ENCODE measurements at places on chromosomes 5 and 9. TPM values are rescaled to one million over a fixed set of nuclear protein-coding genes. Genes with fewer than 3 reads are reported as not detected.

The CATSPER3 gene
- 0.15 TPM for total RNA-seq

The DEPDC1B gene
- 15.4 TPM for total RNA-seq

The PCDHB13 gene
- total RNA-seq = 0.06 TPM

The ZDHHC11 gene
- total RNA-seq = 15.8 TPM

The DIRAS2 gene
- total RNA-seq = not detected

The EPB41L4A gene
- 2.5 TPM for total RNA-seq

The PRR7 gene
- 13.8 TPM for total RNA-seq

The PCDHA4 gene
- total RNA-seq = 1.8 TPM

The LTC4S gene
- 0.28 TPM for total RNA-seq

The NOXA1 gene
- total RNA-seq = 1.6 TPM

Measured in A549 treated with AZD2906 at 1 μM for 4 hours (cell line).